ENCODE measurements at places on chromosomes 12 and 14.

- no peak for DNase-seq
Measured at GRCh38 chr12:127300075-127300474, 966.9 kb upstream of the TMEM132C start.

DNA sequence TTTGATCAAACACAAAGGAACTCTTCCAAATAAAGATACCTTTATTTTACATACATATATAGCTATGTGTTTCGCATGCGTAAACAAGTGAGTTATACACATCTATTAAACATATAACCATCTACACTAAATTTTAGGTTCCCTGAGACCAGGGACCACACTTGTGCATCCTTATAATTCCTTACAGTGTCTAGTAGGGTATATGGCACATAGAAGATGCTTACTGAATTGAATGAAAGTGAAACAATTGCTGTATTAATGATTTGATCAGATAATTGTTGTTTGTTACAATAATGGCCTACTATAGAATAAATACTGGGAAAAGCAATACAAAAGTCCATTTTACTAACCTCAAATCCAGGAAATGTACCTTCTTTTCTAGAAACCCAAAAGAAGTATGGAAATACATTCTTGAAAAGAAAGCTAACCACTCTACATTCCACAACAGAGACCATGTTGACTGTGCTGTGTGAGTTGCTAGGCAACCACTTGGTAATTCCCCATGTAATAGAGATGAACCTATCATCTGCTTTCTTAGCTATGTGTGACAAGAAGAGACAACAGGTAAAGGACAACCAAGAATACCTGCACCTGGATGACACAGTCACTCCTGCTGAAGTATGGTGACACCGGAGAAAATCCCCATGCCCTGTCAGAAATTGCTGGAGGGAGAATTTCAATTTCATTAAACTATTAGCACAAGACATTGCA is 11.9 kb upstream of the CIPC start:
- peak; percentile 27 for DNase-seq

DNA sequence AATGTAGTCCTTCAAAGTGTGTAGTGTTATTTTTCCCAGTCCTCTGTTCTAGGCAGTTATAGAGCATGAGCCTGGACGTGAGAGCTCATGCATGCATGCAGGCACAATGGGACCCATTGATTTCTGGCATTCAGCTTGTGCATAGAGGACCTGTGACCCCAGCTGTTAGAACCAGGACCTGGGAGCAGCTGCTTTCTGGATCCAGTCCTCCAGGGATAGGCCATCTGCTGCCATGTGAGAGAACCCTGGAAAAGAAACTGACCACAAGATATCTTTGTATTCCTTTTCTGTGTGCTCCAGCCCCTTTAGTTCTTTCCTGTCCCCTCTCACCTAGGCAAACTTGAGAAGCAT is 76.9 kb downstream of the SUSD6 start:
- DNase-seq, result no peak

DNA sequence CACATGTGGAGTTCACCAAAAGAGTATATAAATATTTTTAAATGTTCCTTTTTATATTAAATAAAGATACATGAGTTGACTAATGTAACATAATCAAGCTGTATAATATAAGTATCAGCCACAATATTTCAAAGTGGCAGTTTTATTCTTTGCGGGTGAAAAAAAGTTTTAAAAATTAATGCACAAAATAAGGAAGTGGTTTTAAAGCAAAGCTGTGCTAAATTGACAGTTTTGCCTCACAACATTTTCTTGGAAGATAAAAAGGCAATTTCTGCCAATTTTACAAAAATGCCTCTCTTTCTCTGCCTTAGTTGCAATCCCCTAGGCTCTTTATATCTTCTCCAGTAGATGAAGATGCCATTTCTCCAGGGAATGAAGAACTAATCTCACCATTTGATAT is 719.1 kb downstream of the C12orf50 start:
- no peak for DNase-seq

- DNase-seq, result peak; percentile 57
Measured at GRCh38 chr14:75861161-75861621, 120.6 kb downstream of the TGFB3 start.

DNA sequence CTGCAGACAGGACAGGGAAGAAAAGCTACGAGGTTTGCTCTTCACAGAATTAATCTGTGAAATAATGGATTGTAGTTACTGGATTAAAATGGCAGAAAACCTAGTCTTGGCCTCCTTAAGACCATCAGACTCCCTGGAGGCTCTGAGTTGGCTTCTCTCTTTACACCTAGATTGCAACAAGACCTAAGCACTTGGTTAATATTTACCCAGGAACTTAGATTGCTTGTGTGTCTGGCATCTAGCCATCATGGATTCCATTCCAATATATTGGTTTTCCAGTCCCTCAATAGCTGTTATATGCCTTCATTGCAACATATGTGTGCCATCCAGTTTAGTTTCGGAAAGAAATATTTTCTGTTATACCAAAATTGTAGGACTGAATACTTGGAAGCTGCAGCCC is 1.9 kb upstream of the GTF2A1 start:
- DNase-seq, result no peak

GRCh38 chr12:65511134-65511834 is 232.8 kb downstream of the MSRB3 start:
- no peak for DNase-seq

GRCh38 chr12:123089140-123089539 is 61.8 kb downstream of the PITPNM2 start:
- DNase-seq, result no peak

- DNase-seq, result no peak
Measured at GRCh38 chr12:68967046-68967445, 34.1 kb upstream of the CPM start.

DNA sequence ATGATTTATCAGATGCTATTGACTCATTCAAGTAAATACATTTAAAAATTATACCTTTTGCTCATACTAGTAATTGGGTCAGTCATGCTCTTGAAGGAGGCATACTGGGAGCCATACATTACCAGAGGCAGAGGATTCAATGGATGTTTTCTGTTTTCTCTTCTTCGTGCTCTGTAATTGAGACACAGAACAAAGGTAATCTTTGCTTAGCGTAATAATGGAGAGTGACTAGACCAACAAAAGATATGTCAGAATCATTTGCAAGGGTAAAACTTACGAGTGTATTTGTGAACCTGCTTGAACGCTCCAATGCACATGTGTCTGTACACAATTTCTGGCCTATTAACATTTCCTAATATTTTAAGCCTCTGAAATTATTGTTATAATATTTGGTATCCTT is 296.4 kb downstream of the FOXG1 start:
- DNase-seq, result no peak

DNA sequence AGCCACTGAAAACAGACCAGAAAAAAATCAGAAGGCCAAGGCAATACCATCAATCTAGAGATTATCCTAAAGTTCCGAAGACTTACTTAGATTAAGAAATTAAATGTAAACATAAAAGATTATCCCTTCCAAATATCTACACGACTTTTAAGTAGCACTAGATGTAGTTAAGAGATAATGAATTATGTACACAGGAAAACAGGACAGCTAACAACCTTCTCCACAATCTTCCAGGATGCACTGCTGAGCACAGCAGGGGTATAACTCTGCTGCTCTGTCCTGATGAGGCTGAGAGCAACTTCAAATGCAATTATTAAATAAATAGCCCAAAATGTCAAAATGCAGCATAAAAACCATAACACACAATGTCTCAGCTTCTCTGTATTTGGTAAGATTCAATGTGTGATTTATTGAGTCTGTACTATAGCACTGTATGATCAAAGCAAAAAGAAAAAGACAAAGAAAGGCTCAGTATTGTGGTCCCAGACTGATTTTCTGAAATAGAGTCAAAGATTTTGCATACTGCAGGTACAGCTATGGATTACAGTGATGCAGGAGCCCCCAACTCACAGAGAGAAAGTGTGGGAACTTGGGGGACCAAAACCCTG is 56.9 kb downstream of the TMTC1 start:
- DNase-seq, result no peak

GRCh38 chr12:28629691-28630090 is 439.4 kb downstream of the CCDC91 start:
- DNase-seq, result no peak

- no peak for DNase-seq
Measured at GRCh38 chr12:109631751-109632150, 58.2 kb downstream of the MVK start.

DNA sequence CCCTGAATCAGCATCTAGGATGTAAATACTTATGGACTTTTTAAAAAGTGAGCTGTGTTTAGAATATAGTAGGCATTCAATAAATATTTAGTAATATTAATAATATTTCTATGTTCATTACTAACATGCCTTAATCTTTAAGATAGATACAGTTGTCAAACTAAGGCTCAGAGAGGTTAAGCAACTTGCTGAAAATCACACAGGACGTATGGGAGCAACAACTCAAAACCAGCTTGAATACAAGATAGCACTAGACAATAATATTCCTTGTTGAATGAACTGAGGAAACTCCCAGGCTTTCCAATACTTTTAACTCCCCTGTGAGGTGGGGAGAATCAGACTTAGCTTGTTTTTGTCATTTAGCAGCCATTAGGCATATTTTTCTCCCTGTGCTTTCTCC is 45.3 kb downstream of the LLPH start:
- no peak for DNase-seq

GRCh38 chr12:84463741-84464495 is 448.7 kb downstream of the SLC6A15 start:
- DNase-seq, result no peak

GRCh38 chr12:61504396-61505080 is 755.7 kb upstream of the USP15 start:
- DNase-seq, result no peak

DNA sequence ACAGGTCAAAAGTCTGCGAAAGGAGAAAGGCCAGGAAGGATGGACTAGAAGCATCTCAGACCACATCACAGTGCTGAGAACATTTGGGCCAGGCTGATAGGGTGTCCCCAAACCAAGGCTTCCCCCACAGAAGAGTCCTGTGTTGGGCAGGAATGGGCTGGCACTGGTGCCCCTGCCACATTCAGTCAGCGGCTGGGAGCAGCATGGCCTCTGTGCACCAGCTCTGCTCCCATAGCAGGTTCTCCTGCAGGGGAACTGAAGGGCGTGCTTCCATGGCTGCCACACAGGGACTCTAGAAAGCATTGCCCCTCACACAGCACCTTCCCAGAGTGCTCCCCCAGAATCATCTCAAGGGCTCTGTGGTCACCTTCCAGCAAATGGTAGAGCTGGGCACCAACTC is 17.5 kb downstream of the EVL start:
- DNase-seq, result no peak

DNA sequence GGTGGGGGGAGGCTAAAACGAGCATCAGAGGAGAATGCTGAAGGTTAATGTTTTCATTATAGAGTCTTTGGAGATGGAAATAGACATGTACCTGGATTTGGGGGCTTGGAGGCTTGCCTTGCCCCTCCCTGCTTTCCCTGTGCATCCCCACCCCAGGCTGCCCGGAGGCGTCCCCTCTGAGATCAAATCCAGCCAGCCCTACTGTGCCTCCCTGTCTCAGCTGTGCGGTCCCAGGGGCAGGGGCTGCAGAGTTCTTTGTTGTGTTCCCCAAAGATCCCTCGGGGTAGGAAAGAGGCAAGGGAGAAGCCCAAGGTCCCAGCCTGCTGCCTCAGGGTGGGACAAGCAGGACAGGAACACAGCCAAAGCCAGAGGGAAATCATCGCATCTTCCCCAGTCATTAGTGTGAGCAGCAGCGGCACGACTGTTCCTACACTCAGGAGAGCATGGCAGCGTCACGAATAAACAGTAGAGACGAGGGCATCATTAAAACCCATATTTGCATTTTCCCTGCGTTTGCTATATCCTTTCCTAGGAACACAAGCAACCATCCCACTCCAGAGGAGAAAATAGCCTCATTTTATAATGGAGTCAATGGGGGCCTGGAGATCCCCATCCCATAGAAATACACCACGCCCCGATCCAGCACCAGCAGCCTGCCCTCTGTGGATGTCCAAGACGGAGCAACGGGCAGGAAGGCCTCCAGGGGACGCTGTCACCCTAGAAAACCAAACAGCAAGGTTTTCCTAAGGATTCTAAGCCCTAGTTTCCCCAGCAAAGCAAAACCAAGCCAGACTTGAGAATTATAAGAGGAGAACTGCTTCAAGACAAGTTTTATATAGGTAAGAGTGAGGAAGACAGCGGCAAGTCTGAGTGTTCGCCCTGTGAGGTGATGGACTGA is 32.4 kb downstream of the ANO2 start:
- peak; percentile 25 for DNase-seq

GRCh38 chr14:91284146-91284790 is 39.8 kb upstream of the GPR68 start:
- DNase-seq, result peak; percentile 88

All from ELR (cell line).